ENCODE measurements at places on chromosomes 6 and 20.

DNA sequence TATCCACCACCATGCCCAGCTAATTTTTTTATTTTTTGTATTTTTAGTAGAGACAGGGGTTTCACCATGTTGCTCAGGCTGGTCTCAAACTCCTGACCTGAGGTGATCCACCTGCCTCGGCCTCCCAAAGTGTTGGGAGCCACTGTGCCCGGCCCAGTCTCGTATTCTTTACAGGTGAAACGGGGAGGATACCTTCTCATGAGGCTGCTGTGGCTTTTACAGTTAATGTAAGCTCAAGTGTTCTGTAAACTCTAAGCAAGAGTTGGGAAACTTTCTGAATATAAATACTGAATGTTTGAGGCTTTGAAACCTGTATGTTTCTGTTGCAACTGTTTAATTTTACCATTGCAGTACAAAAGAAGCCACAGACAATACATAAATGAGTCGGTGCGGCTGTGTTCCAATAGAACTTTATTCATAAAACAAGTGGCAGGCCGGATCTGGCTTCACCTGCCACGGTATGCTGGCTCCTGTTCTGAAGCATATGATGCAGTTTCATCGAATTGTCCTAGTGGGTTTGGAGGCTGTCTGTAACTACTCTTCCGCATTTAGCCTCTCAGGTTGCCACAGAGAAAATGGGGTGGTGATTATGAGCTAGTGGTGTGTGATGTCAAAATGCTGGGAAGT is 192.5 kb upstream of the ZFP64 start:
- DNase-seq, result no peak

DNA sequence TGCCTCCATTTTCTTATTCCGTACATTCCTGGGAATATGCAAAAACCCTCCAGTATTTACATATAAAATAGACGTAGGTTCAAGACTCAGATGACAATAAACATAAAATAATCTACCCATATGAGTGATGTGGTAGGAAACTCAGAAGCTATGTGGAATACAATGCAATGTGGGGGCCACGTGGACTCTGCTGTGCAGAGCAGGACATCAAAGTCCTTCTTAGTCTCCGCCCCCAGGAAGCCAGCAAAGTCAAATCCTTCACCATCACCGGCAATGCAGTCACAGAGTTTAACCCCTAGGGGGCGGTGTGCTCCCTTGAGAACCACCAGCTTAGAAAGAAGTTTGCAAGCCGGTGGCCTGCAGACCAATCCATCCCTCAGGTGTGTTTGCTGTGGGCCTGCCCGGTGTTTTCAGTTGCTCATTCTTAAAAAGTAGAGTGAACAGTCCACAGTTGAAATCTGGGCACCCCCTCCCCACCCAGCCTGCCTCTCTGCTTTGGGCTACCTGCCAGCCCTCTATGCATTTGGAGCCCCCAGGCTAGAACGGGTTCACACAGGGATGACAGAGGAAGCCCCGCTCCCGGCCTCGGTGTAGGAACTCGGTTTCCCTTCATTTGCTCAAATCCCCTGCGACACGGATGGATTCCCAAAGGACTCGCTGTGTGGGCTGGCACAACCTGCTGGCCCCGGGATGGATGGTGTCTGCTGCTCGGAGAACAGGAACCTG is 59.9 kb downstream of the SULF2 start:
- DNase-seq, result peak; percentile 79

- no peak for DNase-seq
Observed at GRCh38 chr20:24942679-24943078, 6.4 kb upstream of the CST7 start.

- DNase-seq, result peak; percentile 97
Observed at GRCh38 chr6:161233986-161234661, 39.7 kb downstream of the AGPAT4 start.

- DNase-seq, result peak; percentile 93
Observed at GRCh38 chr6:158461954-158462353, 97.9 kb upstream of the TMEM181 start.

DNA sequence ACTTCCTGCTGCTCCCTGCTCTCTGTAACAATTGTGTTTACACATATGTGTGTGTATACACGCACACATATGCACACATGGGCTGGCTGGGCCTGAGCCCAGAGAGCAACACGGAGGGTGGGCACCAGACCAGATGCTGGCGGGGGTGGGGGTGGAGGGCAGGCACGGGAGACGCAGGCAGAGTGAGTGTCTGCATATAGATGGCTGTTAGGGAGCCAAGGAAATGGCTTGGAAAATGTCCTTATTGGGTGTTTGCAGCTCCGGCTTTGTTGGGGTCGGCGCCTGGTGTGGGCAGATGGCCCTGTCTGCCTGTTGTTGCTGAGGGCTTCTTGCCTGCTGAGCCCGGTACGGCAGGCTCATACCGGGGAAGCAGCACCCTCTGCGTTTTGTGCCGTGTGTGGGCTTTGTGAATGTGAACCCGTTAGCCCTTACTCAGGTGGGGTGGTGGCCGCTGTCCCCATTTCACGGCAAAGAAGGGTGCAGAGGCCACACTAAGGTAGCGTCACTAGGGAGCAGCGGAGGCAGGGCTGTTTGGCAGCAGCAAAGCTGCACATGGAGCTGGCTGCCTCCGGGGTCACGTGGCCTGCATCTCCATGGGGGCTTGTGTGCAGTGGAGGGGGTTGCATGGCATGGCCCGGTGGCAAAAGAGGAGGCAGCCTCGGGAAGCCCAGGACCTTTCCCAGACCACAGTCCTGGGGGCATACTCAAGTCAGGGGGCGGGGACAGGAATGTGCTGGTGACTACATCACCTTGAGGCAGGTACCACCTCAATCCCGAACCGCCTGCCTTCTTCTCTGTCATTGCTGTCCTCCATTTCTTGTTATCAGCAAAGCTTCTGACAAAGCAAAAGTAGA is 47.4 kb upstream of the SRF start:
- DNase-seq, result no peak

DNA sequence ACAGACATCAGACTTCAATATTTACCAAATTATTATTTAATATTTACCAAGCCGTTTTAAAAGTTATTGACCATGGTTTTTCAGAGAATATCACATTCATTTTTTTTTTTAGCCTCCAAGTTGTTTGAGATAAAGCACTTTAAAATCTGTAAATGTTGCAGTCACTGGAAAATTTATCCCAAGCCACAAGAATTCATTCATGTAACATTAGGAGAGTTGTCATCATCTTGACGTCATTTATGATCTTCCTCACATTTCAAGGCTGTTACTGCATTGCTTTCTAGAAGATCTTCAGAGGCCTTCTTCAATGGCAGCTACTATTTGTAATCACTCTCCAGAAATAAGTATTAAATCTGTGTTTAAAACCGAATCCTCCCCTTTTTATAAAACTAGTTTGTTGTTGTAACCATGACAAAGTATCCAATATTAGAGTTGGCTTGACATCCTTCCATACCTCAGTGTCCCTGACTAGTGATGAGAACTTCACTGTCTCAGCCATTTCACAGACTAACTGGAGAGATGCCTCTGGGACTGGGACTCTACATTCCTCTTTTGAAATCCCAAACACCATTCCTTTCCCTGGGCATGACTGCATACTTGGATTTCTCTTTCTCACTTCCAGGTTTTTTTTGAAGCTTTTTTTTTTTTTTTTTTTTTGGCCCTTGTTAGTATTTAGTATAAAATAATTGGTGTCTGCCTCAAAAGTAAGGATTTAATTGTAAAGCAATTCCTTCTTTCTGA is 100.1 kb downstream of the ZFAND3 start:
- DNase-seq, result peak; percentile 93

DNA sequence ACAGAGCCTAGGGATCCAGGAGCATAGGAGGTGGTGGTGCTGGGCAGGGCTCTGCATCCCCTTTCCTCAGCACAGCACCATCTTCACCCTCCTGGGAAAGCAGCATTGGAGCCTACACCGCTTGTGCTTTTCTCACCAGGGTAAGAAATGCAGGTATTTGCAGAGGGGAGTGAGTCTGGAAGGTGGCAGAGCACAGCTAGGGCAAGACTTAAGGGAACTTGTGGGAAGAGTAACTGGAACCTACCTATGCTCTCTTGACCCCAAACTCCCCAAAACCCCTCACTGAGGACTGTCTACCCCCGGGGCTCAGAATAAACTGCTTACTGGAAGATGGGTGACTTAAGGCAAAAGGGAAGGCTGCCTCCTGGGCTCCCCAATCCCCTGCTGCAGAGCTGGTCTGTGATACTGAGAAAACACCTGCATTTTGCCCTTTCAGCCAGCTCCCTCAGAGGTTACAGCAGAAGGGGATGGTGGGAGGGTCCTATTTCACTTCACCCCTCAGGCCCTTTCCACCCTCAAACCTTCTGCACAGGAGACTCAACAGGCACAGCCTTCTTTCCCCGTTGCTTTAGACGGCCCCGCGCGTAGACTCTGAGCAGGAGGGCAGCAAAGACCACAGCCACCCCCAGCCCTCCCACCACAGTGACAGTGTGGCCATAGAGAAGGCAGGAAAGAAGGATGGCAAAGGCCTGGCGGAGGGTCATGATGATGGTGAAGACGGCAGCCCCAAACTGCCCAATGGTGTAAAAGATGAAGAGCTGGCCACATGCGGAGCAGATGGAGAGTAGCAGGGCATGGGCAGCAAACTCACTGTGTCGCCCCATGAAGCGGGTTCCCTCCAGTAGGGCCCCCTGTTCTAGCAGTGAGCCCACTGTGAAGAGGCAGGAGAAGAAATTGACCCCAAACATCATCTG is 2.9 kb downstream of the SLC35B2 start:
- DNase-seq, result no peak

GRCh38 chr6:25034431-25034921 is 98.7 kb upstream of the RIPOR2 start:
- no peak for DNase-seq

DNA sequence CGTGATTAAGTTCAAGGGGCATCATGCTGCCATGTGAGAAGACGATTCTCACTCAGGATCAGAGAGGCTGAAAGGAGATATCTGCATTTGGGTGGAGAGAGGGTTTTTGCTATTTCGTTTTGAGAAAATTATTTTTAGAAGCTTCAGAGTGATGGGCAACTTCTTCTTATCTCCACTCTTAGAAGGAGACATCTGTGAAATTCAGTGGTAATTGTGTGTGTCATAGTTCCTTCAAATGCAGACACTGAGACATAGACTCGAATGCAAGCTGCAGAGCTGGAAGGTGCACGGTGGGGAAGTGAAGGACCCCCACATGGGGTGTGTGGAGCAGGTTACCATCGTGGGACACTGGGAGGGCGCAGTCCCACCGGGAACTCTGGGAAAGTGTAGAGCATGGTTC is 116.8 kb downstream of the PRND start:
- DNase-seq, result no peak

- no peak for DNase-seq
Observed at GRCh38 chr20:7806831-7807230, 133.4 kb downstream of the HAO1 start.

GRCh38 chr20:22387452-22387851 is 196.9 kb downstream of the FOXA2 start:
- DNase-seq, result no peak

- no peak for DNase-seq
Observed at GRCh38 chr6:25675167-25675566, 23.2 kb downstream of the SCGN start.
